ENCODE measurements at places on chromosomes 3 and 15. TPM values are rescaled to one million over a fixed set of nuclear protein-coding genes. Genes with fewer than 3 reads are reported as not detected.

Gene SAMD7
- not detected for total RNA-seq

Gene ADAMTS7
- total RNA-seq, result 1.3 TPM

Gene PPP1R2
- 42.6 TPM for total RNA-seq

Gene SLCO2A1
- total RNA-seq, result 67.7 TPM

Gene ZIC4
- not detected for total RNA-seq

Gene SLC28A2
- 2.6 TPM for total RNA-seq

Gene DNAJA4
- 33.8 TPM for total RNA-seq

Gene IL20RB
- total RNA-seq, result 1.2 TPM

Gene PEX11A
- total RNA-seq, result 38.5 TPM

Gene CNTN3
- total RNA-seq, result 8.1 TPM

DNA sequence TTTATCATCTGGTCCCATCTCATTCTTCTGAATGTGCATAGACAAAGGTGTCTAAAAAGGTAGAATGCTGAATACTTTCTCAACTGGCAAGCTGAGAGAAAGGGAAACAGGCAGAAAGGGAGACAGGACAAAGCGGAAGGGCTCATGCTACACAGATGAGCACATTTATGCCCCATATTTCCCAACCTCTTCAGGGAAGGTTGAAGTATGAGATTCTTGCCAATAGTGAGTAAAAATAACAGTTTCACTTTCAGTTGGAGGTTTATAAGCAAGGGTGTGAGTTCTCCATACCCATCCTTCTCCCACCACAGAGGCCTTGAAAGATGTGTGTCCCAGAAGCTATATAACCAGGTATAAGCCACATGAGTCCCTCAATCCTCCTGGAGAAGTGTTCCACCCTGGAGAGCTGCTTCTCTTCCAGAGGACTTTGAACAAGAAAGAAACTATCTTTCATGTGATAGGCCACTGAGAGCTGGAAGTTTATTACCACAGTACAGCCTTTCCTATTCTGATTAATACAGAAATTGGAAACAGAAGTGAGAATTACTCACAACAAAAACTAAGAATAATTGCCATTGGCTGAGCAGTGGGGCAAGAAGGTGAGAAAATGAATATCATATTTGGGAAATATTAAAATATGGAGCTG, 709.4 kb upstream of the NR2F2 start:
- DNase-seq, result no peak

DNA sequence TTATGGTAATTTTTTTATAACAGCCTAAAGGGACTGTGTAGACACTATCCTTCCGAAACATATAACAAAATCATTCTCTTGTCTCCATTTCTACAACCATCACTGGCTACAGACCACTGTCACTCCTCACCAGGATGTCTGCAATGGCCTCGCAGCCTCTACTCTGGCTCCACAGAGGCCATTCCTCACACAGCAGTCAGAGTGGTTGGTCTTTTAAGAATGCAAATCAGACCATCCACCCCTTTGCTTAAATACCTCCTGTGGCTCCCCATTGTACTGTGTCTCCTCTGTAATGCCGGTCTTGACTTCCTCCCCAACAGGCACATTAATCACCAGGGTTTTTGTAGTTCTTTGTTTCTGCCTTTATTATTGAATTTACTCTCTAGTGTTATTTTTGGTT, 344.8 kb downstream of the ERC2 start:
- DNase-seq, result no peak

DNA sequence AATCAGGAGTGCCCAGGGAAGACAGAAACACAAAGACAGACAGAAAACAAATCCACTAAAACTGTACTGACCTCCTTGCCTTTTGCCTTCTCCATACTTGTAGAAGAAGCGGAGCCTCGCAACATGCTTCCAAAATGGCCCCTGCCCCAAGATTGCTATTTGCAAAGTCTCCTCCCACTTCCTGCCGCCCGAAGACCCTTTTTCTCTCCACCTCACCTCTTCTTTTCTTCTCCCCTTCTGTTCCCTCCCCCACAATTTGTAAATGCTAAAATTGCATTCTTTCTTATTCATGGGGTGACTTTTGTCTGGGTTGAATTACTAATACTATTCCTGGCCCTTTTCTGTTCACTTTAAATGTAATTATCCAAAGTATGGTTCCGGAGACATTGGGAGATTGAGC, at the start of gene DPPA4:
Gene DPPA4 (minus strand): TSS at position 154 of the 400 bp plus-strand sequence. CDS start 29 bp downstream, at position 125.
- no peak for DNase-seq

GRCh38 chr3:50190936-50191660, at the start of gene GNAT1:
TSS of gene GNAT1 (plus strand) at chr3:50191610. CDS start at chr3:50191726, 116 bp downstream.
- no peak for DNase-seq

DNA sequence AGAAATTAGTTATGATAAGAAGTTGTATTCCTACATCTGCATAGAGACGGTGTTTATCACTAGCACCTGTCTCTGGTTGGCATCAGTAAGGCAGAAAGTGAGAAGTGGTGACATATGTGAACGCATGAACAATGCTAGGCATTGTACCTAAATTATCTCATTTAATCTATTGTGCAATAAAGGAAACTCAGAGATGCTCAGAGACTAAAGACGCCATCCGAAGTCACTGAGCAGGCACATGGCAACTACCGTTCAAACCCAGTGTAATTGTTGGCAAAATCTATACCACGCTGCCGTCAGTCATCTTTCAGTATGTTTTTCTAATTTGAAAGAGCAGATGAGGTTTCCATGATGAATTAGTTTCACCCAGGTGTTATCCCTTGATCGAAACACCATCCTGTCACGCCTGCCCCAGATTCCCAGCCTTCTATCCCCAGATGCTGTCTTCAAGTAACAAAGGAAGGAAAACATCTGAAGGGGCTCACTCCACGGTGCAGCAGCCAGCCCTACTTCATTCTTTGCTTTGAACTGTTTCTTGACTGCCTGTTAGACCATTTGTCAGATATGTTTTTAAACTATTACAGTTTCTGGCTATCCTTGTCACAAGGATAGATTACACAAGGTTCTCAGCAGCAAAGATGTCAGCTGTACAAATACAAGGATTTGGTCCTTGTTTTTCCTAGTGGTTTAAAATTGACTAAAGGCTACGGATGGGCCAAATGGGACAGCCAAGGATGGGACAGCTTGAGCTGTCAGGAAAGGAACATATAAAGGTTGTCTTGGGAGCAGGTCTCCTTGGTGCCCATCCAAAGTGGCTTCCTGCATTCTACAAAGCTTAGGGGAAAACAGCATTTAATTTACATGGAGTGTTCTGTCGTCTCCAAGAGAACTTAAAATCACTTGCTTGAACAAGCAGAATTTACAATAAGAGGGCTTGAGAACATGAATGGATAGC, 99.1 kb downstream of the TMEM108 start:
- no peak for DNase-seq

- DNase-seq, result no peak
These were observed 78.8 kb downstream of the PDCD6IP start for GRCh38 chr3:33877187-33877586.

DNA sequence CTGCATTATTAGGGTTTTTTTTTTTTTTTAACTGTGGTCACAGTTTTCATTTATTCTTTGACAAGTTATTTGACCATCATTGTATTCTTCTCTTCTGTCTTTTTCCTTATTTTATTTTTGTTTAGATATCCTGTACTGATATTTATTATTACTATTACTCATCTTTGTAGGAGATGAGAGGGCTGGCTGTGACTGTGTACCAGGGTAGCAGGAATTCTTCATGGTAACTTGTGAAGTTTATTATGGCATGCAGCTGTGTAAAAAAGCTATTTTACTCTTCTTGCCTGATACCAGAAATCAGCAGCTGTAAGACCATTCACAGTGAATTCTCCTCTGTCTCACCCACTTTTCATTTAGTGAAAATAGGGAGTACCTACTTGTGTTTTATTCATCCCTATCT, 44.5 kb downstream of the ATP6V1A start:
- DNase-seq, result no peak

- DNase-seq, result no peak
These were observed 51.8 kb upstream of the SETMAR start for GRCh38 chr3:4251412-4251811.

- no peak for DNase-seq
These were observed 133.2 kb upstream of the DAZL start for GRCh38 chr3:16738451-16738850.

- DNase-seq, result no peak
These were observed 79.0 kb upstream of the CDV3 start for GRCh38 chr3:133494469-133494868.

DNA sequence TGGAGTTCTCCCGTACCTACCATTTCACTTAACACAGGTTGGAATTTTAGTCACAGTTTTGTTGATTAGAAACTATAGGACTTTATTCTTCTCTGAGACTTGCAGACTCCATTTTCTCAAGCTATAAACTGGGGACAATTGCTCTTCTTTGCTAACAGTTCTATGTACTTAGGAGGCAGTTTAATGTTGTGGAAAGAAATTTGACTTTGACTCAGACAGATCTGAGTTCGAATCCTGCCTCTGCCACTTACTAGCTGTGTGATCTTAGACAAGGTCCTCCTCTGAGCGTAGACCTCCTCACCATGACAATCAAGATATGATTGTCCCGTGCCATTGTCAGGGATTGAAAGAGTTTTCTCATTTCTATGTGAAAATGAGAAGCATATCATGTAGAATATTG, 196.4 kb upstream of the HES1 start:
- DNase-seq, result no peak

DNA sequence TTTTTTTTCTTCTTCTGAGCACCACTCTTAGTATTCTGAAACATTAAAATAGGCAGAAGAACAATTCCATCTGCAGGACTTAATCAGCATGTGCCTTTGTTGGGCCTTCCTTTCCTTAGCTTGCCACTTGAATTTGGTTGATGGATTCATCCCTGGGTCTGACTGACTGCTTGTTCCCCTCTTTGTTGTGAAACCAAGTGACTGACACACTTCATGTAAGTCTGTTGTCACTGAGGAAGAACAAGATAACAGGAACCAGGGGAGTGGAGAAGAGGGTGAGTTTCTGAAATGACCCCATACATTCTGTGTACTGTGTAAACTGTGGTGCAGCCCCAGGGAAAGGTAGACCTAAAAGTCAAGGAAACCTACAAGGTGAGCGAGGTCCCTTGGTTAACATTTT, 188.7 kb upstream of the TBC1D5 start:
- no peak for DNase-seq

GRCh38 chr15:94056314-94056713, 175.0 kb upstream of the MCTP2 start:
- no peak for DNase-seq

DNA sequence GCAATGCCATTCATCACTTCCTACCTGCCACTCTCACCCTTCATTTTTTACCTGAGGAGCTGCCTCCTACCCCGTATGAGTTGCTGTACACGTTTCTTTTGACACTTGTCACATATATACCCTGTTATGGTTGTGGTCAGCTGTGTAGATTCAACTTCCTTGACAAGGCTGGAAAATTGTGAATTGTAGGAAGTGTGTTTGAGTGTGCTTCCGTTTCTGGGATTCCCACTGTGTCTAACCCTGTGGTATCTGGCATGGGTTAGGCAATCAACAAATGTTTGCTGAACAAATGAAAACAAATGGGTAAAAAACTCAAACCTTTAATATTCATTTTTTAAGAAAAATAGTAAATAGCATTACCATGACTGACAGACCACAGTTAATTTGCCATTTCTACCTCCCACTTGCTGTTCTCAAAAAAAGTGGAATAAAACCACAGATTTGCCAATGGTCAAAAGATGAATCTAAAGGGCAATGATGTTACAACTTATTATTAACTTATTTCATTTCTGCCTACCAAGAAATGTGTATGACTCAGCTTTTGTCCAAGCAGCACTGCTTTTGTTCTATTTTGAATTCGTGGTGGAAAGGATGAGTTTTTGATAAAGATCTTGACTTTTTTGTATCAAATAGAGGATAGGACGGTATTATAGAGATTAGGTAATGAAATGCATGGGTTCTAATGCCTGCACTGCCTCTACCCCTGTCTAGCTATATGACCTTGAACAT, 404.6 kb downstream of the LPP start:
- DNase-seq, result no peak

GRCh38 chr3:46700772-46701171, 420 bp upstream of the TMIE start:
- peak; percentile 44 for DNase-seq
